ENCODE measurements at places on chromosomes 11 and 22.

- no peak for DNase-seq
Observed at GRCh38 chr11:1025410-1026162, 10.9 kb downstream of the MUC6 start.

DNA sequence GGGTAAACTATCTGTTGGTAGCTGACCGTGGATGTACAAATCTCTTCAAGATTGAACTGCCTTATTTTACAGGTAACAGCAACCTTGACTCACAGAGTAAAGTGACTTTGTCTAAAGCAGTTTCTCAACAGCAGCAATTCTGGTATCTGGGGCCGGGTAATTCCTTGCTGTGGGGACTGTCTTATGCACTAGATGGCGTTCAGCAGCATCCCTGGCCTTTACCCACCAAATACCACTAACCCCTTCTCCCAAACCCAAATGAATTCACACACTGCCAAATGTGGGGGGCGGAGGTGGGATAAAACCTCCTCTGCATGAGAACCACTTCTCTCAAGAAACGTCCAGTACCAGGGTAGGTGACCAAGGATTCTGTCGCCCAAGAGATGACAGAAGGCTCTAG is 1.7 kb upstream of the INCENP start:
- DNase-seq = no peak

DNA sequence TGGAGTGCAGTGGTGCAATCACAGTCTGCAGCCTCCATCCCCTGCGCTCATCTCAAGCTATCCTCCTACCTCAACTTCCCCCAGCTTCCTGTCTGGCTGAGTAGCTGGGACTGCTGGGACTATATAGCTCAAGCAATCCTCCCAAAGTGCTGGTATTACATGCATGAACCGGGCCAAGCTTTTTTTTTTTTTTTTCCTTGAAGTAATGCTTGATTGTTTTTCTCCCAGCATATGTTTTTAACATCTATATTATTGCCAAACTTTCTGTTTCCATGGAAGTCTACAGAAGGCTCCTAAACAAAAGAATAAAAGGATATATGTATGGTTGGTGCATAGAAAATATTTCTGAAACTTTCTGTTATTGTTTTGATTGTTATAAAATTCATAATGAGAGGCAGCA is 853.6 kb downstream of the KCNA4 start:
- DNase-seq = no peak

GRCh38 chr11:106238704-106239360 is 161.4 kb downstream of the AASDHPPT start:
- DNase-seq = no peak

DNA sequence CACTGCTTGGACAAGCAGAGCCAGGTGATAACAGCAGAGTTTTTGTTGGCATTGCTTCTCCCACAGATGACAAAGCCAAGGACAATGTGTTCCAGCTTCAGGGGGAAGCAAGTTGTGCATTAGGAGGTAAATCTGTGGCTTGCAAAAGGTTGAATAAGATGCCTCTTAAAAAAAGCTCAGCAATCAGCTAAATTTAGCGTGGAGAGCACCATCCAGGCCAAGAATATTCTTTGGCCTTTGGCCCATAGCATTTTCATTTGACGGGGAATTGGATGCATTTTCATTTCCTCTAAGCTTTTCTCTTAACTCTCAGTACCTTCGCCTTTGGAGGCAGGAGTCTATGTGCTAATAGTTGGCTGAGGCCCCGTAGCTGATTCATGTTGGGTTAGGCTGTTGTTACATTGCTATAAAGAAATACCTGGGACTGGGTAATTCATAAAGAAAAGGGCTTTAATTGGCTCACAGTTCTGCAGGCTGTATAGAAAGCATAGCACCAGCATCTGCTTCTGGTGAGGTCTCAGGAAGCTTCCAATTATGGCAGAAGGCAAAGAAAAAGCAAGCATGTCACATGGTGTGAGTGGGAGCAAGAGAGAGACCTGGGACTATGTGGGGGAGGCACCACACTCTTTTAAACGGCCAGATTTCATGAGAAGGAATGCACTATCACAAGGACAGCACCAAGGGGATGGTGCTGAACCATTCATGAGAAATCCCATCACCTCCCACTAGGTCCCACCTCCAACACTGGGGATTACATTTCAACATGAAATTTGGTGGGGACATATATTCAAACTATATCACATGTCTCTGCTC is 350.1 kb upstream of the C11orf87 start:
- DNase-seq = no peak

DNA sequence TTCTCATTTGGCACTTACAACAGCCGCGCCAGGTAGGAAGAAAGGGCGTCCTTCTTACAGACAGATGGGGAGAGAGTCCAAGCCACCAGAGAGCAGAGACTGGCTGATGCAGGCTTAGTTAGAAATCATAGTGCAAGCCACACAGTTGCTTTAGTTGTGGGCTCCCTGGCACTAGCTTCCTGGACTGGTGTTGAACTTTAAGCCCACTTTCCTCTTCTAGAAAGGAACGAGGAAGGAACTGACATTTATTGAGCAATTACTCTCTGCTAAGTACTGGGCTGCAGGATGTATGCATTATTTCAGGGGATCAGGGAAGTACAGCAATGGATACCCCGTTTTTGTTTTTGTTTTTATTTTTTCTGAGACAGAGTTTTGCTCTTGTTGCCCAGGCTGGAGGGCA is 3.0 kb downstream of the BACE1 start:
- DNase-seq = no peak

GRCh38 chr11:110447897-110448745 is 18.4 kb downstream of the FDX1 start:
- peak; percentile 1 for DNase-seq

GRCh38 chr11:117662255-117662654 is 134.8 kb downstream of the DSCAML1 start:
- DNase-seq = no peak

GRCh38 chr22:23181721-23182308 is 1.5 kb downstream of the BCR start:
- no peak for DNase-seq

DNA sequence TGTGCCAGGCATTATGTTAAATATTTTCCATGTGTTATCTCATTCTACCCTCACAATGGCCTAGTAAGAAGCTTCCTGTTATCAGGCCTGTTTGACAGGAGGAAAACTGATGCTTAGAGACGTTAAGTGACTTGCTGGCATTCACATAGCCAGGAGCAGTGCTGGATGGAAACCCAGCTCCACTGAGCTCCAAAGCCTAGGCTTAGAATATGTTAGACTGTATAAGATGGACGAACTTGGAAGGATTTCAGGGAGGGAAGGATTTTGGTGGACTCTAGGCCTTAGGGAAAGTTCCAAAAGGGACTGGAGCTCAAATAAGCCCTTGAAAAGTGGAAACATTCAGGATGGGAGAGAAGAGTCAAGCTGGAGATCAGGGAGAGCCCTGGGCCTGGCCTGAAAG is 2.1 kb downstream of the CD44 start:
- no peak for DNase-seq

- no peak for DNase-seq
Observed at GRCh38 chr22:44215287-44215686, 34.6 kb downstream of the PARVG start.

- no peak for DNase-seq
Observed at GRCh38 chr22:26901198-26901816, 243.9 kb downstream of the MIAT start.

- DNase-seq = peak; percentile 52
Observed at GRCh38 chr11:106950067-106950491, 68.2 kb downstream of the GUCY1A2 start.

GRCh38 chr11:59822989-59823566 is 12.5 kb upstream of the MRPL16 start:
- DNase-seq = peak; percentile 17

- DNase-seq = no peak
Observed at GRCh38 chr22:38069372-38070249, 12.4 kb downstream of the PICK1 start.

DNA sequence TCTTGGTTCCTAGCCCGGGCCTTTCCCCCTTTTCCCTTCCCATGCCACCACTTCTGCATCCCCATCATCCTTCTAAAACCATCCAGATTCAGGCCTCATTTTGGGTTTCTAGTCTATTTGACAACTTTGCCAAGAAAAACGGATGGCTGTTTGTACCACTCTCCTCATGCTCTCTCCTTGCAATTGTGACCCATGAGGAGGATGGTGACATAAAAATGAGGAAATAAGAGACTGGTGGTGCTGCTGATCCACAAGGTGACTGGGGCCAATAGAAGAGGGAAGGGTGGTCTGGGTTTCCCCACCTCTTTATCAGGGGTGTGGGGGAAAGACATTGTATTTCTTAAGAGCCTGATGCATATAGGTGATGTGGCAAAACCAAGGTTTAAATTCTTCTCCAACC is 1.0 kb downstream of the MS4A4A start:
- no peak for DNase-seq

- no peak for DNase-seq
Observed at GRCh38 chr11:68928136-68928880, 24.6 kb downstream of the IGHMBP2 start.

DNA sequence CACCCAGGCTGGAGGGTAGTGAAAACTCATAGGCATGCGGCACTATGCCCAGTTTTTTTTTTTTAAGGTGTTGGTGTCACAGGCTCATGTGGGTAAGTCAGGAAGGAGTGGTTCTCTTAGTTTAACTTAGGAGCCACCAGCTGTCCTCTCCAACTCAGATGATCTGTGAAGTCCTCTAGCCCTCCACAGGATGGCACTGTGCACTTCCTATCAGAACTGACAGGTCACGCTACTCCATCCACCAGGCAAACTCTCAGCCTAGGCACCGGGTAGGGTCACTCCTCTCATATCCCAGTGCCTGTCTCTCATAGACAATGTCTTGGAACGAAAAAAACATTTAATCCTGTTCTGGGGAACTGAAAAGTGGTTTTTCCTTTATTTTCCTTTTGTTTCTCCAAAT is 16.5 kb downstream of the NAP1L4 start:
- no peak for DNase-seq

DNA sequence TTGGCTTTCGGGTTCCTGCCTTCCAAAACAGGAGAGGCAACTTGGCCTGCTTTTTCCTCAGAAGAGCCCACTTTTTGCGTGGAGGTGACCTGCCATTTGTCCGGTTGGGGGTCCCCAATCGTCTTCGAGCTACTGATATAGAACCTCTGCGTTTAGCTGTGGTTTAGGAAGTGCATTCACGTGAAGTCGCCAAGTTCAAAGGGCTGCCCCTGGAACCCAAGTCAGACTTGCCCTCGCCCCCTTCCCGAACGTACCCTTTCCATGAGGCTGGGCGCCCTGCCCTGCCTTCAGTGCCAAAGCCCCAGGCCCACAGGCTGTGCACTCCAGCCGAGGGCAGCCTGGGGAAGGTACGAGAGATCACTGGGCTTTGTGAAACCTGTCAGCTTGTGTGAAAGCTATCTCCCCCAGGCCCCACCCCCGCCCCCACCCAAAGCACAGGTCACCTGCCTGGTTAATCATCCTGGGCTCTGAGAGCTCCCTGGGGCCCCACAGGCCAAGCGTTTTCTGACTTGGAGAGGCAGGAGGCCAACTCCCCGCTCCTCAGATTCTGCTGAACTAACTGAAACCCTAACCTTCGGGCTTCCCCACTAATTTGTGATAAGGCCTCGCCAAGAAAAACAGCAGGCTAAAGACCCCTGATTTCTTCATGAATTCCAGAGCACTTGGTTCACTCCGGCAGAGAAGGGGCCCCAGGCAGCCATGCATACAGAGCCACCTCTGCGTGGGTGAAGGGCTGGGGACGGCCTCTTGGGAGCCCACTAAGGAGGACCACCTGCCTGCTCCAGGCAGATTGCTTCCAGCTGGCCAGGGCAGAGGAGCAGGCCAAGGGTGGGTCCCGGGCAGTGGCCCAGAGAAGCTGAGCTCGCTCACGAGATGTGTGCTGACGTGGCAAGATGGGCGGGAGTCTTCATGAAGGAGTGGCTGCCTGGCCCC is 25.8 kb upstream of the KCNQ1OT1 start:
- DNase-seq = no peak

GRCh38 chr22:24240381-24240780 is 4.5 kb downstream of the GGT5 start:
- no peak for DNase-seq

DNA sequence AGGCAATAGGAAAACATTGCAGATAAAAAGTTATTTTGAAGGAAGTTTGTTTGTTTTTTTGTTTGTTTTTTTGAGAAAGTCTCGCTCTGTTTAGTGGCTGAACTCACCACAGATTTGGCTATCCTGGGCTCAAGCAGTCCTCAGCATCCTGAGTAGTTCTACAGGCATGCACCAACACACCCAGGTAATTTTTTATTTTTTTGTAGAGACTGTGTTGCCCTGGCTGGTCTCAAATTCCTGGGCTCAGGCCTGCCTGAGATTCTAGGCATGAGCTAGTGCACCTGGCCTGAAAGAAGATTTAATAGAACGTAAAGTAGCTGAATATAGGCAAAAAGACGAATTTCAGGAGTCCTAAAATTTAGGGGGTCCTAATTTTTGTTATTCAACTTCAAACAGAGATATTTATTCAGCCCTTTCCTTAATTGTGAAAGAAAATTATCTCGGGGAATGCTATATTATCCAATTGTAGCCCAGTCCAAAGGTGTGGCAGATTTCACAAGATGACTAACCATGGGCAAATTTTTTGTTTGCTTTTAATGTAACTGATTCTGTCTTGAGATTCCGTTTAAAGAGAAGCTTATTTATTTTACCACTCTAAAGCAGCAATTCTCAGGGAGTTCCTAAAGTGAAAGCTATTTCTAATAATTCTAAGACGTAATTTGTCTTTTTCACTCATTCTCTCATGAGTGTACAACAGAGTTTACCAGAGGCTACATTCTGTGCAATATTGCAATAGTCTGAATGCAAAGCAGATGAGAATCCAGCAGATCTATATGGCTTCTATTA is 940 bp downstream of the IL18 start:
- DNase-seq = no peak

- no peak for DNase-seq
Observed at GRCh38 chr11:65394125-65394536, 7.7 kb downstream of the FRMD8 start.

- DNase-seq = no peak
Observed at GRCh38 chr11:11884774-11885481, 43.2 kb downstream of the USP47 start.

DNA sequence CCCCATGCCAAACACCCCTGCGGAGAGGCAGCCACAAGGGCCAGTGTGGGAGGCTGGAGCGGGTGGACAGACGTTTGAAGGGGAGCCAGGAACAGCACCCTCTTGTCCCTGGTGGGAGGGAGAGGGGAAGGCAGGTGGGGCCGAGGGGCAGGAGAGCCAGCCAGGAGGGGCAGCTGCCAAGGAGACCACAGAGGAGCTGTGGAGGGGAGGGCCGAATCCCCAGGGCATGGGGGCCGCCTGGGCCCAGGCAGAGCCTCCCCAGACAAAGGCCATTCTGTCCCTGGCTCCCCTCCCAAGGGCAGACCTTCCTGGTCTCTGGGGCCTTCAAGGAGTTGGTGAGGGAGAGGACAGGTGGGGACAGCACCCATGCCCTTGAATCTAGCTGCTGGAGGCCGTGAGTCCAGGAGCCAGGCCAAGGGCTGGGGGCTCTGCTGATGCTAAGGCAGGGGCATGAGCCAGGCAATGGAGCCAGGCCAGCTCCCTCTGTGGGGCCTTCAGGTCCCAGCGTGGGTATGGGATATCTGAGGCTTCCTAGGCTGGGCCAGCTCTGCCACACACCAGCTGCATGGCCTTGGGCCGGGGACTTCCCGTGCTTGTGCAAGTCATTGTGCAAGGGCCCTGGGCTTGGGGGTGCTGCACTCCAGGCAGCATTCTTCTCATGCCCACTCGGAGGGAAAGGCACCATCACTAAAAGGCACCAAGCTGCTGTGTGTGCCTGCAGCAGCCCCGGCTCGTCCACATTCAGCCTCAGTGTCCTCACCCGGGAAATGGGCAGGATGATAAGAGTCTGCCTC is 11.4 kb downstream of the EMID1 start:
- DNase-seq = no peak
